Ureter (tissue), 1 donor: ENCODE measurements at places on chromosomes 2 and 18. TPM values are rescaled to one million over a fixed set of nuclear protein-coding genes. Genes with fewer than 3 reads are reported as not detected.
A peak's percentile ranks its signal among the peaks of the same experiment; 100 is the strongest.

The PTPRN gene
- not detected for total RNA-seq

The POTEJ gene
- total RNA-seq = not detected

The CAPN14 gene
- total RNA-seq = 0.62 TPM

The SERPINB3 gene
- total RNA-seq = not detected

The KLHL14 gene
- total RNA-seq = 0.29 TPM

The PKDCC gene
- total RNA-seq = 60.4 TPM

DNA sequence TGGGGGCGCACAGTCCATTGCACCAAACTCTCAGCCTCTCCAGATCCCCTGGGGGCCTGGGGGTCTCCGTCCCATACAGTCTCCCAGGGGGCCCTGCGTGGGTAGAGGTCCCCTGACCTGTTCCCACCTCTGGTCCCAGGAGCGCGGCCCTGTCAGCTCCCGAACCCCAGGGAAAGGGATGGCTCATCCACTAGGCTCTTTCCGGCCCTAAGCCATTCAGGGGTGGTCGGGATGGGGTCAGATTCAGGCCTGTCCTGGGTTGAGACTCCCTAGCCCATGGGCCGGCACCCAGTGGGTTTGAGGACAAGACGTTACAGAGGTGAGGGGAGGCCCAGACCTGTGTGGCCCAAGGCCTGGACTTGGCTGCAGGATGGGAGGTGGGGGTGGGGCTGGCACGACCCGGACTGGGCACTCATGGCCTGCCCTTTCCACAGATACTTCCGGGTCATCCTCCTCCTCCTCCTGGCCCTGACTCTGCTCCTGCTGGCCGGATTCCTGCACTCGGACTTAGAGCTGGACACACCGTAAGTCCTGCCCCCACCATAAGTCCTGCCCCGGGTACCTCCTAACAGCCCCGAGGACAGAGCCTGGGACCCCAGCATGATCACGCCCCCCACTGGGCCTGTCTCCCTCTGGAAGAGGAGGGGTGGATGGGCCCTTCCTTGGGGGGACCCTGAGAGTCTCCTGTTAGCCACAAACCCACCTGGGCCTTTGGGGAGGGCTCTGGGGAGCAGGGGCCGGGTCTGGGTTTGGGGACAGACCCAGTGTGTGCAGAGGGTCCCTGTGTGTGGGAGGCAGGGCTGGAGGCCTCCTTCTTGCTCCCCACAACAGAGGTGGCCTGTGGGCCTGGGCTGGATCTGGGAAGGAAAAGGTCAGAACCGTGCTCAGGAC, 10.1 kb upstream of the NEU4 start:
- peak; percentile 41 for DNase-seq

GRCh38 chr2:108022628-108023027, 36.3 kb downstream of the SLC5A7 start:
- DNase-seq = no peak

DNA sequence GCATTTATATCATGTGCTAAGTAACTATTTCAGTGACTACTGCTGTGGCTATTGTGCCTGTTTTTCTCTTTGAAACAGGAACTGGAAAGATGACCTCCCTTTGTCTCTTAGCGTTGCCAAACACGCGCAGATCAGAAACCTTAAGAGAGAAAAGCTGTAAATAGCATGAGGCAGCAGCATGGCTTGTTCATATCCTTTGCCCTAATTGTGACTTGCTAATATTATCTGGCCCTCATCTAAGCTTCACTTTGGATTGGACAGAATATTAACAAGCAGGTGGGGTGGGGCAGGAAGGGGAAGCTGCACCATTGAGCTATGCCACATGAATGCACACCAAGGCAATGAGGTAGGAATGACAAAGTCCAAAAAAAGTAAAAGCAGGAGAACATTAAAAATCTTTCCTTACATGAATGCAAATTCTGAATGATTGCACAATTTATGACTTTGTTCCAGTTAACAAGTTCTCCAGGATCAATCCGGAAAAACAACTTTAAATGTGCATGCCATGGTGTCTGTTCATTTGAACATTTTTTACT, 128.4 kb downstream of the IRS1 start:
- DNase-seq = no peak

DNA sequence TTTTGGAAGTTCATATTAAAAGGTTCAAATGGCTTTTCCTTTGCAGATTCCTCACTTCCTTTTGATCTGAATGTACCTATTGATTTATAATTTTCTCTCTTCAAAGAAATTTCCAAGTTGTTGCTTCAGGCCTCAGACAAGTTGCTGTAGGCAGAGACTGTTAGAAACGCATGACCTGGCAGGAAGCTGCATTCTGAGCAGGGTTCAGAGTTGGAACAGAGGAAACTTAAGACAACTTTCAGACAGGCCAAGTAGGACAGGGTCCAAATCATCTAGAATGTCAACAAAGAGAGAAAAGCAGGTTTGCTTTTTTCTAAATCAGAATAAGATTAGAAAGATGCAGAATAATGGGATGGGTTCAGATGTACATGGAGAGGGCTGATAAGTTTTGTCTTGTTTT, 416.3 kb downstream of the LRP1B start:
- DNase-seq = no peak

- peak; percentile 32 for DNase-seq
Observed at GRCh38 chr2:20430461-20431300, 16.2 kb upstream of the RHOB start.

DNA sequence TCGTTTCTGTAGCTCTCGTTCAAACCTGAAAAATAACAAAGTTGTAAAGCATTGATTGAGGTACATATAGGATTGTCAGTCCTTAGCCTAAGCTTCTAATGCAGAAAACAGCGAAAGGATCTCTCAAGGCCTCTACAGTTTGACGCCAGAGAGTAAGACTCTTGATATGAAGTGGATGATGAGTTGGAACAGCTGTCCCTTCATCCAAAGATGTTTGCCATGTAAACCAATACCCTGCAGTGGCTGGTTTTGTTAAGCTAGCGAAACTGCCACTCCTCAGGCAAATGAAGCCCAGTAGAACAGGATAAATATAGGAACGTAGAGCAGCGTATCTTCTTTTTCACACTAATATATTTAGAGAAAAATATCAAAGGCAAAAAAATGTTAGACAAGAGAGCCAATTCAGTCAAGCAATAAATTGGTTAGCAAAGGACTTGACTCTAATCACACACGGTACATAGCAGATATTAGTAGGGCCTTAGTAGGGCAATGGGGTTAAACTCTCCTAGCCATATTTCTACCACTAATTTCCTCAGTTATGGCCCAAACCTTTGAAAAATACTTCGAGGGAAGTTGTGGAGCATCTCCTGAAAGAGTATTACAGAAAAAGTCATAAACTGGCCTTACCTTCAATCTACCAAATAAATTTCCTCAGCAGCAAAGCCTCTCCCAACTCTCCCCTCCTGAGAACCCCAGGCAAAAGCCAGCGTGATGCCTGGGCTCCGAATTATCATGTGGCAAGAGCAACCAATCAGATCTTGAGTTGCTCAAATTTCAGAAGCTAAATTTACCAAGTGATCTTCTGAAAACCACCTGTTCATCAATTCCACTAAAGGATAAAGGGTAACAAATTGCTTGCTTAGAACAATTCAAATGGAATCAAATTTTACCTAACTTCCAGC, at the start of gene NEB:
NEB (minus strand) TSS at position 706 of the 902 bp plus-strand sequence. CDS start 1,320 bp downstream, outside the sequence.
- no peak for DNase-seq

GRCh38 chr2:232230560-232230959, 148.0 kb upstream of the ALPP start:
- DNase-seq = no peak

- no peak for DNase-seq
Observed at GRCh38 chr2:221268631-221269030, 303.5 kb downstream of the EPHA4 start.

DNA sequence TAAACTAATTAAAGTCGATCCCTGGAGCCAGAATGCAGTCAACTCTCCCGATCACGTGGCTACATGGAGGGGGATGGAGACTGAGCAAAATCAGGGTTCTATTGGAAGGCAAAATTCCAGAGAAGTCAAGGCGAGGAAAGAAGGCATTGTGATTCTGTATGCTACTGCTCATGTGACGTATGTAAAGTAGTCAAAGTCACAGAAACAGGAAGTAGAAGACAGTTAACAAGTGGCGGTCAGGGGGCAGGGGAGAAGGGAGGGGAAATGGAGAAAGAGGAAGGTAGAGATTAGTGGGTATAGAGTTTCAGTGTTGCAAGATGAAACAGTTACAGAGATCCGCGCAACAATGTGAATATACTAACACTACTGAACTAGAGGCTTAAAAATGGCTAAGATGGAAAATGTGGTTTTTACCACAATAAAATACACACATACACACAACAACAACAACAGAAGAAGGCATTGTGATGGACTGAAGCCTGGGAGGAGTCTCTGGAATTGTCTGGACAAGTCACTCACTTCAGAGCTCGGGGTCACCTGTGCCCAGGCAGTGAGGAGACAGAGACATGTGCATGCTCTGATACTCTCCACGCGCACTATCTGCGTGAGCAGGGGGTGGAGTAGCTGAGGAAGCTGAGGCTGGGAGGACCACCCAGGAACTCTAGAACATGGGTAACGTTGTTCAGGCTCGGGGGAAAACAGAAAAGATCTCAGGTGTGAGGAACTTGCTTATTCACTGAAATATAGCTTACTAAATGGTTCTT, 89.9 kb upstream of the CDCA7 start:
- DNase-seq = no peak

GRCh38 chr2:86283411-86284030, 53.9 kb downstream of the REEP1 start:
- no peak for DNase-seq

- DNase-seq = peak; percentile 1
Observed at GRCh38 chr2:99487906-99488305, 1.9 kb downstream of the REV1 start.

DNA sequence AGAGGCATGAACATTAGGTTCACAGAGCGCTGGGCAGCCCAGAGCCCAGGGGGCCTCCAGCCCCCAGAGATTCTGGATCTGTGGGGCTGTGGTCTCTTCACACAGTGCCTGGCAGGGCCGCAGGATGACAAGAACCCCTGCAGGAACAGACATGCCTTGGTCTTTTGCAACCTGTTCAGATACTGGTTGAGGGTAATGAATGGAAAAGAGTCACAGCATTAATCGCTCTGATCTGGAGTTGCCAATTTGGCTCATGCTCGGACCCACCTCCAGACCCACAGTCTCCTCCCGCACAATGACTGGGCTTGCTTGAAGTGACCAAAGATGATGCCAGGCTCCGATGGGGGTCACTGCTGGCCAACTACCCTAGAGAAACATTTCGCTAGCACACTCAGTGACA, 229.4 kb upstream of the SMAD2 start:
- DNase-seq = no peak
